Activated T-cell treated with anti-CD3 and anti-CD28 coated beads, Interleukin-2, amount 50 U/mL, for 24 hours (primary cell): ENCODE measurements at places on chromosomes 5 and 9.

DNA sequence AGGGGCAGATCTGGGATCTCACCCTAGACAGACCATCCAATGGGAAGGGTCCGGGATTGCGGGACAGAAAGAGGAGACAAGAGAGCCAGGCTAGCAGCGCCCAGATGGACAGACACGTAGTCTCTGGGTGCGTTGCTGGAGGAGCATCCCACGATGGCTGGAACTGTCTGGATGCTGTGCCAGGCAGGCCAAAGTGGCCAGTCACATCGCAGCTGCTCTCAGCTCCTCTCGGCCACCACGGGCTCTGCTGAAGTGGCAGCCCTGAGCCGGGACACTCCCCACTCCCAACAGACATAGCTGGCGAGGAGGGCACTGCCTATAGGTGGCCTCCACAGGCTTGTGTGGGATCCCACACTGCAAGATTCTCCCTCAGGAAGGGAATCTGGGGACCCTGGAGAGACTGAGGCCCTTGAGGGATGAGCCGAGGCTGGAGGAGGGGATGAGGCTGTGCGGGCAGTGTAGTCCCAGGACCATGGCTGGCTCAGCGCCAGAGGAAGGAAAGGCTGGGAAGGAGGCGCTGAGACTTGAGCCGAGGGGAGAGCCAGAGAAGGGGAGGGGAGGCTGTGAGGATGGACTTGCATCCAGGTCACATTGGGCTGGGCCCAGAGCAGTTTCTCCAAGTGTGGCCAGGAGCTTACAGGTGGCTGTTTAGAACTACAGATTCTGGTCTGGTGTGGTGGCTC lies 10.3 kb upstream of the WDR5 start:
- DNase-seq, result no peak

- no peak for DNase-seq
Measured at GRCh38 chr9:81396528-81396927, 292.8 kb downstream of the TLE1 start.

GRCh38 chr5:136064510-136064909 lies 35.7 kb downstream of the TGFBI start:
- no peak for DNase-seq

DNA sequence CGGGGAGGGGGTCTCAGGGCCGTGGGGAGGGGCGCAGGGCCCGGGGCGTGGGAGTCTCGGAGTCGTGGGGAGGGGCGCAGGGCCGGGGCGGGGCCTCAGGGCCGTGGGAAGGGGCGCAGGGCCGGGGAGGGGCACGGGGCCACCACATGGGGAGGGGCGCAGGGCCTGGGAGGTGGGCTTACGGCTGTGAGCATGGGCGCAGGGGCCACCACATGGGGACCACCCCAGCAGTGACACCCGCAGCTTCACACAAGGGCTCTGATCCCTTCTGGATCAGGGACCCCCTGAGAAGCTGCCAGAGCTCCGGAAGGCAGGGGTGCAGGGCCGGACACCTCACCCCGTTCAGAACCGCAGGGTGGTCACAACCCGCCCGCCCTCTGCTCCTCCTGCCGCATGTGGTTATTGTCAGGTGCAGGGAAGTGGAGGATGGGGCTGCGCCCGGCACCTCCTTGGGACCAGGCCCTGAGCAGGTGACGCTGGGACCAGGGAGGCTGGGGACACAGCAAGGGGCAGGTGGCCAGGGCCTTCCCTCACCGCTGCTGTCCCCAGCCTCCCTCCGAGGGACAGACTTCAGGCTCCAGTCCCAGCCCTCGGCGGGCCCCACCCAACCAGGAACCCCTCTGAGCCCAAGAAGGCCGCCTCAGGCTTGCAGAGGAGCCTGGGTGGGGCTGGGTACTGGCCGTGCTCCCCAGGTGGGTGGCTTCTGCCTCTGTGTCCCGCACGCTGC lies 53.7 kb downstream of the EXD3 start:
- no peak for DNase-seq

DNA sequence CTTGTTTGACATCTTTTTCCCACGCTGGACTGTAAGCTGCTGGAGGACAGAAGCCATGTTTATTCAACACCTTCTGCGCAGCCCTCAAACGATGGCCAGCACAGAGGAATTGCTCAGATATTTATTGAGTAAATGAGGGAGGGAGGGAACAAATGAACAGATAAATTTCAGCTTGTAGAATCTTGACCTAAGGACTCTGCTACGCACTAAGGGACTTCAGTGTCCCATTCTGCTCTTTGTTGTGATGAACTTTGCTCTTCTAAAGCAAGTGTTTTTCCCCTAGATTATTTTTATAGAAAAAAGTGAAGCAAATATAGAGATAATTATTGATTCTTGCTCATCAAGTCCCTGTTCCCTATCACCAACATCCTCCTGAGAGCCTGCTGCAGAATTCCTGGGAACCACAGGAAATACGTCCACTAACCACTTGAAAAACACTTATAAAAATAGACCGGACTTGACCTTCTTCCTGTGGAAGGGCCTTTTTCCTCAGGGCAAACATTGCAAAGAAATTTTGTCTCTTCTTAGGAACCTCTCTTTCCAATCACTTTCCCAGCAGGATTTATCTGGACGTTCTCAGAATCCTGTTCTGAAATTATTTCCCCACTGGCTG lies 54.9 kb downstream of the FGF1 start:
- no peak for DNase-seq

- no peak for DNase-seq
Measured at GRCh38 chr5:147303976-147304375, 69.2 kb downstream of the STK32A start.

GRCh38 chr5:168528521-168529373 lies at the start of gene FBLL1:
Gene FBLL1 (plus strand): TSS chr5:168529305. CDS start chr5:168529505, 200 bp downstream.
- DNase-seq, result no peak

DNA sequence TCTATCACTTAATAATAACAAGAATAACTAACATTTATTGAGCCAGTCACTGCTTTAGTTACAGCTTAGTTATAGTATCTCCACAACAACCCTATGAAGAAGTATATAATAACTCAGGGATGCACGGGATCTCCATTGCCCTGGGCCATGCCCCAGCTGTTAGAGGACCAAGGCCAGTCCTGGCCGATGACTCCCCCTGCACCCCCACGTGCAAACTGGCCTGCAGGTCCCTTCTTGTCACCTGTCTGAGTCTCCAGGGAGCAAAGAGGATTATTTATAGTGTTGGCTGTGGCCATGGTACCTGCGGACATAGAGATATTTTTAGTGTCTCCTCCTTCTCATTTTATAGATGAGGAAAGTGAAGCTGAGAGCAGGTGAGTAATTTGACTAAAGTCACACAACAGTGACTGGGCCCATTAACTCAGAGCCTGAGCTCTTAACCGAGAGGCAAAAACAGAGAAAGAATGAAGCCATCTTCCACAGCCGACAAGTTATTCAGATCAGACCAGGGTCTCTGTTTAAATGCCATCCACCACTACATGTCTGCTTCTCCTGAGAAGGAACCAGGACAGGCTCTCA lies 94.4 kb downstream of the TMEM215 start:
- no peak for DNase-seq

GRCh38 chr5:75660678-75661465 lies 49.6 kb downstream of the ANKDD1B start:
- DNase-seq, result no peak

DNA sequence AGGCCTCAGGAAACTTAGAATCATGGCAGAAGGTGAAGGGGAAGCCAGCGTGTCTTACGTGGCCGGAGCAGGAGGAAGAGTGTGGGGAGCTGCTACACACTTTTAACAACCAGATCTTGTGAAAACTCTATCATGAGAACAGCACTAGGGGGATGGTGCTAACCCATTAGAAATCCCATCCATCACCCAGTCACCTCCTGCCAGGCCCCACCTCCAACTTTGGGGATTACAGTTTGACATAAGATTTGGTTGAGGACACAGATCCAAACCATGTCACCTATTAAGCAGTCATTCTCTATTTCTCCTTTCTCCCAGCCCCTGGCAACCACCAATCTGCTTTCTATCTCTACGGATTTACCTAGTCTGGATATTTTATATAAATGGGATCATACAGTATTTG lies 26.9 kb downstream of the PBX3 start:
- no peak for DNase-seq

DNA sequence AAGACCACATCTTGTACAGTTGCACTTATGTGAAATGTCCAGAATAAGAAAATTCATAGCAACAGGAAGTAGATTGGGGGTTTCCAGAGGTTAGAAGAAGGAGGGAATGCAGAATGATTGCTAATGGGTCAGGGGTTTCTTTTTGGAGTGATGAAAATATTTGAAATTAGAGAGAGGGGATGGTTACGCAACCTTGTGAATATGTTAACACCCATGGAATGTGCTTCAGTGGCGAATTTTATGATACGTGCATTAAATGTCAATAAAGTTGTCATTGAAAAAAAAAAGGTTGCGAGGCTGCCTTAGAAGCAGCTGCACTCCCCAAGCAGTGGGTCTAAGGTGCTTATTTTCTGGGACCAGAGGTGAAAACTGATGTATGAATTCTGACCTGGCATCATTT lies 64.4 kb upstream of the SUB1 start:
- DNase-seq, result no peak

GRCh38 chr5:61974680-61975079 lies 331.3 kb upstream of the KIF2A start:
- DNase-seq, result no peak

DNA sequence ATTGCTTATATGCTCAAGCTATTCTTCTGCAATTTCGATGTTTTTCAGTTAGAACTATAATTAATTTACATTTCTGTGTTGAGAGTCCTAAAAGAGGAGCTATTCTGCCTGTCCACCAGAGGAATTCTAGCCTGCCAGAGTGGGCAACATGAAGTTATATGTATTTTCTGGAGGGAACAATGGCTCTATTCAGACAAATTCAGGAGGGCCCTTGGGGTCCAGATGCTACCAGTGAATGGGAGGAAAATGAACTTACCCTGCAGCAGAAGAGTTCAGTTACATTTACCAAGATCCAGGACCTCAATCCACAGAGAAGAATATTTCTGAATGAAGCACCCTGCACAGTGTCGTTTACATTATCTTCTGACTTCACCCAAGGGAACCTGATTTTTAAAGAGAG lies 80.7 kb downstream of the ITGA1 start:
- no peak for DNase-seq

- DNase-seq, result no peak
Measured at GRCh38 chr9:25994605-25995004, 316.4 kb upstream of the TUSC1 start.

DNA sequence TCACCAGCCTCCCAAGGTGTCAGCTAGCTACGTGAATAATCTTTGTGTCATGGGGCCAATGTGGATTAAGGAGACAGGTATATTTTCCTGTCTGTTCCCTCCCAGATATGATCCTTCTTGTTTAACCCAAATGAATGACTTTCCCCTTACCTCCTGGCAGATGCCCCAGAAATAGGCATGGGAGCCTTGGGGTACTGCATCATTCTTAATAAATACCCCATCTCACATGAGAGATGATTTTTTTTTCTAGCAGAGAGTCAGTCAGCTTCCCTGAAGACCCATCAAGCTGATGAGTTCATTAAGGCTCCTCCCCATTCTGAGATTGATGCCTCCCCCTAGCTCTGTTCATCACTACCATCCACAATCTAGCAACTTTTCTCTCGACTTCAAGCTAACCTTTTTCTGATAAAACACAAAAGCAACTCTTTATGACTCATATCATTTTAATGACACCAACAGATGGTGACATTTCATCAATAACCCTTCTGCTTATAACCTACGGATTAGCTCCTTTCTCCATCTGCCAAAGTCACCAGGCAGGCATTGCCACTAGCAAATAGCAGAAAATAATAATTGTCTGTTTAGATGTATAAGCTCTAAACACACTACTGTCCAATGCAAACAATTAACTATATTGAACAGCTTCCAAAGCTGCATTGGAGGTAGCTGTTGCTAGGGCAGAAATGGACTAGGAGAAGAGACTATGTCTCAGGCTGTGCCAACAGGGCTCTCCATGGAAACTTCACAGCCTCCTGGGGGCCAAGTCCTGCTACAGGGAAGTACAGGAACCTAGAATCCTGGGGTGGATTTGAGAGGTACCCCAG lies 143.7 kb downstream of the ACER2 start:
- DNase-seq, result no peak
